ENCODE measurements at places on chromosomes 7 and 10.

- DNase-seq = no peak
These were observed 32.8 kb upstream of the DLG5 start for GRCh38 chr10:77959384-77959783.

DNA sequence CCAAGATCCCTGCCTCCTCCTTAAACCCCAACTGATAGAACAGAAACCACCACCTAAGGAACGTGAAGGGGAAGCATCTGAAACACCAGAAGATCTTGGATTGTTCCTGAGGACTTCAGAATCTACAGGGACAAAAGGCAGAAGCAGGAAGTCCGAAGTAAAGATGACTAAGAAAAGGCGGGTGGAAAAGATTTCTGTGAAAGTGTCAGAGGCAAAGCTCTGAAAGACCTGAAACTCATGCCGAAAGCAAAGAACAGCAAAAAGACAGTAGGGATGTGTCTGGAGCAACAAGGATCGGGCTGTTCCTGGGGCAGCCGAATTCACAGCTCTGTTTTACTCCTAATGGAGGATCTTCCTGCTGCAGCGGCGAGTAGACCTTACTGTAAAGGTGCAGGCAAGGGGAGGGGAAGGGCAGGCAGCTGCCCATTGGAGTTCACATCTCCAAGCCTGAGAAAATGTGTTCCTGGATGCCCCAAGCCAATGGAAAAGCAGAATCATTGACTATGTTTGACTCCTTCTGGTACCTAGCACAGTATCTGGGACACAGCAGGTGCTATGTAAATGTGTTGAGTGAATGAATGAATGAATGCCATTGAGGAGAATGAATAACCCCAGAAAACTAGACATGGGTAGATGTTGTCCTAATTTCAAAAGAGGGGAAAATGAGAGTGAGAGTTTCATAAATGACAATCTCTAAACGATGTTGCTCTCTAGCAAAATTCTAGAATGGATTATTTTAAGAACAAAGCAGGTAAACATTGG lies 40.4 kb downstream of the PDIA4 start:
- no peak for DNase-seq

DNA sequence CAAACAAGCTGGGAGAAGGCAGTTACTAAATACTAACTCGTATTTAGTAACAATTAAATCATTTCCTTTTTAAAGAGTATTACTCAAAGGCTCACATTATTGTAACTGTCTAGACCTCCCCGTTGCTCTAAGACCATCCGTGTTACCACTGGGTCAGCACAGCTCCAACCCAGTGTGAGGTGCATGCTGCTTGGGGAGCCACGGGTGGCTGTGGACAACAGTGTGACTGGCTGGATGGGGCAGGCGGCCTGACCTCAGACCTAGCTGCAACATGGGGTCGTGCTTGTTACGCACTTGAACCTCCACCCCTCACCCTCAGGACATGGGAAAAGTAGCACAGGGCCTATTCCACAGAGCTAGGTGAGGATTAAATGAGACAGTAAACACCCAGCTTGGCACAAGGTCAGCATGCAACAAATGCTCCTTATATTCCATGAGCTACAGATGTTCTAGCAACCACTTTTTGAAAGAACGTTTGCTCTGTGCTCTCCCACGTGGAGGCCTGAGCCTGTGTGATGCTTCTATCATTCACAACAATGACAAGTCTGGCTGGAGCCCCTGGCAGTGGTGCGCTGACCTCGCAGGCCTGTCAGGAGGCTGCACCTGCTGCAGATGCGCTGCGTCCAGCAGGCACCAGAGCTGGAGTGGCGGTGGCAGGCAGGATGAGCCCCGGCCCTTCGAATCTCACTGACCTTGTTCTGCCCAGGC lies 135.7 kb downstream of the PKD1L1 start:
- DNase-seq = no peak

GRCh38 chr7:133076142-133076541 lies 5.7 kb downstream of the CHCHD3 start:
- DNase-seq = no peak

- DNase-seq = peak; percentile 52
These were observed 1.6 kb downstream of the HOXA3 start for GRCh38 chr7:27150568-27151340.

GRCh38 chr10:131625041-131625440 lies 275.8 kb upstream of the PPP2R2D start:
- no peak for DNase-seq

- no peak for DNase-seq
These were observed 146.6 kb downstream of the SH2D4B start for GRCh38 chr10:80684259-80684658.

Data from foreskin melanocyte (primary cell).